Activated naive CD4-positive, alpha-beta T cell treated with Interleukin-2 at 50 U/mL for 16 hours (primary cell): ENCODE measurements at places on chromosomes 12 and 14.
A peak's percentile ranks its signal among the peaks of the same experiment; 100 is the strongest.

GRCh38 chr12:111408116-111408440, 2.4 kb downstream of the SH2B3 start:
- no peak for DNase-seq

- no peak for DNase-seq
These were observed 13.7 kb upstream of the MED13L start for GRCh38 chr12:116291218-116291617.

- DNase-seq, result no peak
These were observed 15.1 kb downstream of the POU6F1 start for GRCh38 chr12:51202718-51203117.

DNA sequence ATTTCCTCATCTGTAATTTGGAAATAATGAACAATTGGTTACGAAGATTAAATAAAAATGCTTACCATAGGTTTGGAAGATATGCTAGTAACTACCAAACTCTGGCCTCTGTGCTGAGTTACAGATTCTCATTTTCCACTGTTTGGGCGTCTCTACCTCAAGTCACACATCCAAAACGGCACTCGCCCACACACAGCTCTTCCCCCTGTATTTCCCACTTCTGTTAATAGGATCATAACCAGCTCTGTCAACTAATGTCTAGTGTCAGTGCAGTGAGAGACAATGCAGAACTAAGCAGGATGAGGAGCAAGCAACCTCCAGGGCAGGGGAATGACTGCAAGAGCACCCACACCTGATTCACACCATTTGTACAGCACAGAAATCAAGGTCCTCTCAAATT, 10.9 kb upstream of the SYCP3 start:
- no peak for DNase-seq

DNA sequence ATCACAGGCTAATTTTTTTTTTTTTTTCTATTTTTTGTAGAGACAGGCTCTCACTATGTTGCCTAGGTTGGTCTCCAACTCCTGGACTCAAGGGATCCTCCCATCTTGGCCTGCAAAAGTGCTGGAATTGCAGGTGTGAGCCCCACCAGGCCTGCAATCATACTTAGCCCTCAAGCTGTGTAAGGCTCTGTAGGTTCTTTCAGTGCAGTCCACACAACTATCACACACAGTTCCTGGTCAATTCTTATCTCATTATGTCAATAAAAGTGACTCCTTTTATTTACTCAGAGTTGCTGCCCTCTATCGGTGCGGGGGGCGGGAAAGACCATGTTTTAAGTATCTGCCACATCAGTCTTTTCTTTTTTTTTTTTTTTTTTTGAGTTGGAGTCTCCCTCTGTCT, 29.0 kb downstream of the SLC2A3 start:
- DNase-seq, result no peak

DNA sequence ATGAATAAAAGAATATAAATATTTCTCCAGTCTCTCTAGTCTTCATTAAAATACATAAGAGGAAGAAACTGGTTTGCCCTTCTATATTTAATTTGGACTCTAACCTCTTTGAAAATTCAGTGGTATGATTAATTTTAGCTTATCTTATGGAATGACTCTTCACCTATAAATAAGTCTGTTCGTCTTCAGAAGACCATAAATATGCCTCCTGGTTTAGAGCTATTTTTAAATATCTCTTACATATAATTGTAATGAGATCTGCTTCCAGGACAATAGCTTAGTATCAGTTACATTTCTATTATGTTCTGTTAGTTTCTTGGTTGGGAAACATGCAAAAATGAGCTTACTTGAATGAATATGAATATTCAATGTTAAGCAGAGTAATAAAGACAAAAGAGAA, 257.5 kb upstream of the HMGA2 start:
- no peak for DNase-seq

- DNase-seq, result no peak
These were observed at the start of gene CNTN1 for GRCh38 chr12:40691913-40692764. TSS of gene CNTN1 (plus strand) at chr12:40692439.

DNA sequence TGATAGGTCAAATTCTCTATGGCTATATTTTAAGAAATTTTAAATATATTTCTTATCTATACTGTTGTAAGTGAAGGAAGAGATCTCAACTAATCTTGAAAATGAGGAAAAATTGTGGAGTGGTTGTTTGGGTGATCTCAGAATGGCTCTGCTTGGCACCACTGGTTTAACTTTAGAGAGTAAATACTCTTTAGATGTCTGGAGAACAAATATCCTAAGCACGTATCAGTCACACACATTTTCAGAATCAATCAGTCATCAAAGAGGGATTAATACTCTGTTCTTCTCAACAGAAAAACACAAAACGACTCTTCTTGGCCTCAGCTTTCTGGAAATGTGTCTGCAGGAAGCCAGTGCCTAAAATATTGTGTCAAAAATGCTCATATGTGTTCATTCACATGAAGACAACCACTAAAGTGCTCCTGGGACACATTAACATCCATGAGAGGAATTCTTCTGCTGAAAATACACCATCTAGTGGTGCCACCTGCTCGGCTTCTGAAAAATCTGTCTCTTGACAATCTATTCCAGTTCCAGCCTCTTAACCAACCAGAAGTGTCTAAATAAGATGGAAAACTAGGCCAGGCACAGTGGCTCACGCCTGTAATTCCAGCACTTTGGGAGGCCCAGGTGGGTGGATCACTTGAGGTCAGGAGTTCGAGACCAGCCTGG, 81.1 kb upstream of the CCDC198 start:
- no peak for DNase-seq

GRCh38 chr14:95577870-95578269, 43.0 kb downstream of the GLRX5 start:
- no peak for DNase-seq

DNA sequence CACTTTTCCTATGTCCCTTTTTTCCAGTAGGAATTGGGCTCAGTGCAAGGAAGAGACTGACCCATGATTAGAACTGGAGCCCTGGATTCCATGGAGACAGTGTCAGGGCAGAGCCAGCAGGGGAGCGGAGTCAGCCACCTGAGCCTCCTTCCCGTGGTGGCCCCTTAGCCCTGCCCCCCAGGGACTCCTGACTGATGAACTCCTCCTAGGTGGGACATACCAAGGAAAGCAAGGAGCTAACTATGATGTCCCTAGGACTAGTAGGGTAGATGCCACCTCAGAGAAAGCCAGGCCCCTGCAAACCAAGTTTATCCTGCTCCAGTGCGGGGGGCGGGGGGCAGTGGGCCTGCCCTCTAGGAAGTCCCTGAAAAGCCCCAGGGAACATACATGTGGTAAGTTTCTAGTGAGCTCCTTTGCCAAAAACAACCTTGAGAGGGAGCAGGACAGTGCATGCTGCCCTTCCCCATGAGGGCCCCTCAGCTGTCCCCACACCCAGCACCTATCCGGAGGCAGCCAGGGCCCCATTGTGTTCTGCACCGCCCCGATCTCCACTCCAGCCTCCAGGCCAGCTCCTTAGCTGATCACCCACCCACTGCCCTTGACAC, 6.2 kb upstream of the COL2A1 start:
- DNase-seq, result no peak

DNA sequence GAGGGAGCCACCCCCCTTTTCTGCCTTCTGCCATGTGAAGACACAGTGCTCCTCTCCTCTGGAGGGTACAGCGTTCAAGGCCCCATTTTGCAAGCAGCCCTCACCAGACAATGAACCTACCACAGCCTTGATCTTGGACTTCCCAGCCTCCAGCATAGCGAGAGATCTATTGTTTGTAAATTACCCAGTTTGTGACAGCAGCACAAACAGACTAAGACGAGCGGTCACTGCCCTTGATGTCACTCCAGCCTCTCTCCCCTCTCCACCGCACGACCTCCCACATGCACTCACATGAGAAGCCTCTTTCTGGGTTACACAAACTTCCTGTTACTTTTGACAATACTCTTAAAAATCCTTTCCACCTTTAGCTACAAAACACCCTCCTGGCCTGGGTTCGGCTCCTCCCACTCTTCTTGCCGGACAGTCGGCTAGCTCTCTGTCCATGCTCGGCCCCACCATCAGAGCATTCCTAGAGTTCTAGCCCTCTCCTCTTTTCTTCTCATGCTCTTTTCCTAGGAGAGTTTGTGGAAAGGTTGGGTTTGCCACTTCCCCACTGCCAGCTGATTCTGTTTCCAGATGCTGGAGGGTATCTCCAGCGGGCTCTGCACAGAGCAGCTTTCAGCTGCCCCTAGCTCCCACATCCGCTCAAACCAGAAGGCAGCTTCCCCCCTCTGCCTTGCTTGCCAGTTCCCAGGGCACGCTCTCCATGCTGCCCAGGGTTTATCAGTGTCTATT, 124.3 kb downstream of the FOXN3 start:
- no peak for DNase-seq

GRCh38 chr12:129434790-129435189, 469.0 kb downstream of the TMEM132D start:
- no peak for DNase-seq

DNA sequence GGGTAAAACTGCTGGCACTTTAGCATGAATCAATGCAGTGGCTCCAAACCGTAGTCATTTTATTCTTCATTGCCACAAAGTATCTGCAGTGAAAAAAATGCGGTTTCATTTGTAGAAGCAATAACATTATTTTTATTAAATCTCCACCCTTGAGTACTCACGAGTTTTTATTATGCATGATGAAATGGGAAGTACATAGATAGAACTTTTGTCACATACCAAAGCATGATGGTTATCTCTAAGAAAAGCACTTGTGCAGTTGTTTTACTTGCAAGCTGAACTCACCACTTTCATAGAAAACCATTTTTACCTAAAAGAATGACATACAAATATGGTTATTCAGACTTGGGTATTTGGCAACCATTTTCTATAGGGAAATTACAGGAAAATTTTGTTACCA, 90.3 kb downstream of the PELI2 start:
- DNase-seq, result no peak

GRCh38 chr12:132700212-132700822, 10.3 kb upstream of the PGAM5 start:
- no peak for DNase-seq

- DNase-seq, result no peak
These were observed 31.0 kb upstream of the SLC38A1 start for GRCh38 chr12:46299851-46300250.

DNA sequence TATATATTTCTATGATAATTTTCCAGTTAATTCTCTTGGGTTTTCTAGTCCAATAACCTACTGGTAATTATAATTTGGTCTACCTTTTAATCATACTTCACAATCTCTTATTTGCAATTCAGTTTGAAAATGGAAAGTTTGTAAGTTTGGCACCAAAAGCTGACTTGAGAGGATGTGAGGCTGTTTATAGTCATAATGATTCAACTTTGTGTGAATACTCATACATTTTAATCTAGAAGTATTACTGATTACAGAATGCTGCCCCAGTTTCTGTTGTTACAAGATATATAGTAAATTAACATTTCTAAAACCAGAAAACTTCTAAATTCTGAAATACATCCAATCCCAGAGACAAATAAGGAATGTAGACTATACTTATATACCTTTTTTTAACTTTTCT, 158.2 kb downstream of the SLC38A4 start:
- no peak for DNase-seq

GRCh38 chr12:45232756-45233372, 17.0 kb downstream of the ANO6 start:
- DNase-seq, result peak; percentile 44

GRCh38 chr12:79071498-79071897, 206.9 kb downstream of the SYT1 start:
- no peak for DNase-seq

DNA sequence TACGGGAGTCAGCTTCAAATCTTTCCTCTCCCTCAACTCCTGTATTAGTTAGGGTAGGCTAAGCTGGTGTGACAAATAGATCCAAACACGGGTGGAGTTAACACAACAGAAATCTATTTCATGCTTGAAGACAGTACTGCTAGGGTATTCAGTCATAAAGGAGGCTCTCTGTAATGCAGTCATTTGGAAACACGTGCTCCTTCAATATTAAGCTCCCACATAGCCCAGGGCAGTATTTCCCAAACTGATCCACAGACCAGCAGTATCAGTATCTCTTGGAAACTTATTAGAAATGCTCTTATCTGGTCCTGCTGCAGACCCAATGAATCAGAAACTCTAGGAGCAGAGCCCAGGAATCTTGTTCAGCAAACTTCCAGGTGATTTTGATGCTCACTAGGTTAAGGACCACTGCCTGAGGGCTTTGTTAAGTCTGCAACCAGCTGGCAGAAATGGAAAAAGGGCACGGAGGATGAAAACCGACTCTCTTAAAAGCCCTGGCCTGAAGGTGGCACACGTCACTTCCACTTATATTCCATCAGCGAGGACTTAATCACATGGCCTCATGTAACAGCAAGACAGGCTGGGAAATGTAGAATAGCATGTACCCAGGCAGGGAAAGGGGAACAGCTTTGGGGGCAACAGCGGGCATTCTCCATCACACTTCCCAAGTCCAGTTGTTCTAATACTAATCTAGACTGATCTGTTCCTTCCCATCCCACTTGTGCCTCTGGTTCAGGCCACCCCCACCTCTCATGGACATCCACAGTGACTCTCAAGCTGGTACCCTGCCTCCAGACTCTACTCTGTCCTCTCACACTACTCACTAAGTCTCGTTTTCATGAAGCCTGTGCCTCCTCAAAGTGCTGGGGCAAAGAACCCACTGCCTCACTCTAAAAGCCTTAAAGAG, 38.2 kb upstream of the RIC8B start:
- DNase-seq, result no peak

GRCh38 chr14:79421811-79422210, 789.5 kb downstream of the DIO2 start:
- DNase-seq, result no peak

DNA sequence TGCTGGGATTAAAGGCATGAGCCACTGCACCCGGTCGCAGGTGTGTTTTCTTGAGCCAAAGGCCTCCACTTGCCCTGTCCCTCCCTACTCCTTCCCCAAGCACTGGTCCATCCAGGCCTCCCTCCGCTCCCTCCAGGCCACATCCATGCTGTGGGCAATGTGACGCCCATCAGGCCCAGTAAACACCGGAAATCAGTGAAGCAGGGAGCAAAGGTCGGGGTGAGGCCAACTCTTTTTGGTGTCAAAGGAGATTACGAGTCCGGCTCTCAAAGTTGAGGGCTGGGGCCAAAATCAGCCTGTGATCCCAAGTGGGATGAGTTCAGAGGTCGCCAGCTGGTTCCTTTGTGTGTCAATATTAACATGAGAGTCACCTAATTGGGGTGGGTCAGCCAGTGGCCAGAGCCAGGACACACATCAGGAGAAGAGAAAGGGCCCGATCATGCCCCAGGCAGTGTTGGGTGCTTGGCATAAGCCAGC, 195.7 kb downstream of the RBM19 start:
- DNase-seq, result no peak

DNA sequence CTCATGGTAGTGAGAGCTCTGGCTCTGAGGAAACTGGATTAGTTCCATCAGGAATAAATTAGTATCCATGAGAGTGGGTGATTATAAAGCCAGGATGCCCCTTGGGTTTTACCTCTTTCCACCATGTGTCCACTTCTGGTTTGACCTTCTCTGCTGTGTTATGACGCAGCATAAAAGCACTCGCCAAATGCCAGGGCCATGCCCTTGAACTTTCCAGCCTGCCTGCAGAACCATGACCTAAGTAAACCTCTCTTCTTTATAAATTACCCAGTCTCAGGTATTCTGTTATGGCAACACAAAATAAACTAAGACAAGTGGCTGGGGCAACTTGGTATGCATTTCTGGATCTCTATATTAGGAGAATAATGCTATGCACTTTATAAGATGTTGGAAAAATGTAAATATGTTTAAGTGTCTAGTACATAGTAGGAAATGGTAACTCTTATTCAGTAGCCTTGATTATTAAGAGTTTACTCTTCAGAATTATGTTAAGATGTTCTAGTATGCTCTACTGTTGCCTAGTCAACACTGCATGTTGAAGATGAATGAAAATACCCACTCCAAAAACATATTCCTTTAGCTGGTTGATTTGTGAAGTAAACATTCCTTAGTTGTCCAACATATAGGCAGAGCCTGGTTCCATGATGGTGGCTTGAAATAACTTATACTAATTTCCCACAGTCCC, 455.6 kb upstream of the TMPO start:
- DNase-seq, result no peak
